ENCODE measurements at places on chromosomes 4 and X.

DNA sequence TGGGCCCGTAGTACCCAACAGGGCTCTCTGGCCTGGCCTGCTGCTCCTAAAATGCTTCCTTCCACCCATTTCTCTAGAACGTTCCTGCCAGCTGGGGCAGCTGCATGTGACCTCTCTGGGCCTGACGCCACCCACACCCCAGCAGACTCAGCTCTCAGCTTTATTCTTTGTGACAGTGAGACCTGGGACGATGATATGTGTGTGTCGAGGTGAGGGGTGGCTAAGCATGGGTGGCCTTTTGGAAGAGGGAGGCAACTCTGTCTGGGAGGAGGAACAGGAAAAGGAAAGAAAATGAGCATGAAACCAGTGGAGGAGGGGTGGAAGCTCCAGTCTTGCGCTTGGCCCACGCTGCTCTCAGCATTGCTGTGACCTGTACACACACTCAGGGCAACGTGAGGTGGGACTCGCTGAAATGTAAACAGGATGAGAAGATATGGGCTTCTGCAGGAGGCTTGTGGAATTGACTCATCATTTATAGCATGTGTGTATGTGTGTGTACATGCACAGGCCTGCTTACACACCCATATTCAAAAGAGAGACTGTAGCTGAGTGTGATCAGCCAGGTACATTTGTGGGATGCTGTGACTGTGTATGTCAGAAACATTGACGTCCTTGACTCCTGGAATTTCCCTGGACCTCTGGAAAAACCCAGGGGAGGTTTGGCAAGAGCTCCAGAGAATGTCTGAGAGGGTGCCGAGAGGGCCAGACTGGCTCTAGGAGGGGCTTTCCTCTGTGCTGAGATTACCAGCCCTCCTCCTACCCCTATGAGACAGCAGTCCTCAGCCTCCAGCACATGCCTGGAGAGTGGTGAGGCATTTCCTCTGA, 137.9 kb downstream of the PJA1 start:
- DNase-seq: peak; percentile 76

- DNase-seq: no peak
Observed at GRCh38 chrX:103954259-103954658, 8.2 kb upstream of the TMSB15B start.

DNA sequence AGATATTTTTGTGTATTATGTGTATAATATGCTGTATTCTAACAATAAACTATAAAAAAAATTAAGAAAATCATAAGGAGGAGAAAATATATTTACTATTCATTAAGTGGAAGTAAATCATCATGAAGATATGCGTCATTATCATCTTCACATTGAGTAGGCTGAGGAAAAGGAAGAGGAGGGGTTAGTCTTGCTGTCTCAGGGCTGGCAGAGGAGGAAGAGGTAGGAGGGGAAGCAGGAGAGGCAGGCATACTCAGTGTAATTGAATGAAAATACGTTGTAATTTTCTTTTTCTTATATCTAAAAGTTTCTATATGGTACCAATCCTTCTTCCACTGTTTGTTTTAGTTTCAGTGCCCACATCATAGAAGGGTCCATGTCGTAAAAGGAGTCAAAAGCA, 9.8 kb upstream of the TMEM185A start:
- no peak for DNase-seq

- no peak for DNase-seq
Observed at GRCh38 chr4:128582427-128582870, 227.1 kb upstream of the JADE1 start.

DNA sequence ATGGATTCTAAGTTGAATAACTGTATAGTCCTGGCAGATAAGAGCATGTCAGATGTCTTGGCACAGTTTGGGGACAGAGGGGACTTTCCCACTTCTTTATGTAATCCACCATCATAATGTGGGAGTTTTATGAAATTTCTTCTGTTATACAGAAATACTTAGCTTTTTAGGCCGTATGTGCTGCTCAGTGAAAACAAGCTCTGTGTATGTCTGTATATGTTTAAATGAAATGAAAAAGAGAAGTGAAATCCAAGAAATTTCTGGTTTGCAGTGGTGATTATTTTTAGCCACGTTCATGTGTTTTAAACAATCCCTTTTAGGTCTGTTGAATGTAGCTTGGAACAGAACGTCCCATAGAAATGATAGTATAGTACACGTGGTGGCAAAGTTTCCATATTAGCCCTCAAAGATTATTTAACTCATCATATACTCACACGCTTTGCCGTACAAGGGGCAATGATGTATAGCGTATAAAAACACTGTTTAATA, 41.0 kb downstream of the GAB1 start:
- no peak for DNase-seq

DNA sequence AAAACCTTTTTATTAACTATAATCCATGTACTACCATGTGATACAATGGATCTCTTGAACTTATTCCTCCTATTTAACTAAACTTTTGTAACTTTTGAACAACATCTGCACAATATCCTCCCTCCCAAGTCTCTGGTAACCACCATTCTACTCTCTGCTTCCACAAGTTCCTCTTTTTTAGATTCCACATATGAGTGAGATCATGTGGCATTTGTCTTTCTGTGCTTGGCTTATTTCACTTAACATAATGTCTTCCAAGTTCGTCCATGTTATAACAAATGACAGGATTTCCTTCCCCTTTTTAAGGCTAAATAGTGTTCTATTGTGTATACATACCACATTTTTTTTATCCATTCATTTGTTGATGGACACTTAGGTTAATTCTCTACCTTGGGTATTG, 28.1 kb downstream of the DCAF8L1 start:
- no peak for DNase-seq

- no peak for DNase-seq
Observed at GRCh38 chr4:100366213-100366612, 151.6 kb downstream of the EMCN start.

GRCh38 chrX:35166023-35166422, 223.4 kb downstream of the FAM47B start:
- no peak for DNase-seq

DNA sequence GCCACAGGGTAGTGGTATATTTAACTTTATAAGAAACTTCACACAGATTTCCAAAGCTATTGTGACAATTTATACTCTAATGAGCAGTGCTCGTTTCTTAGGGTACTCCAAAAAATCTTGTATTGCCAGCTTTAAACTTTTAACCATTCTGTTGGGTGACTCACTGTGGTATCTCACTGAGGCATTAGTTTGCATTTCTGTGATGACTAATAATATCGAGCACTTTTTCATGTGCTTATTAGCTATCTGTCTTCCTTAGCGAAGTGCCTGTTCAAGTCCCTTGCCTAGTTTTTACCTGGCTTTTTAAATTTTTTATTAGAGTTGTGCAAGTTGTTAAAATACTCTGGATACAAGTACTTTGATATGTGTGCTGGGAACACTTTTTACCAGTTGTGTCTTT, 5.5 kb downstream of the PNMA3 start:
- no peak for DNase-seq

DNA sequence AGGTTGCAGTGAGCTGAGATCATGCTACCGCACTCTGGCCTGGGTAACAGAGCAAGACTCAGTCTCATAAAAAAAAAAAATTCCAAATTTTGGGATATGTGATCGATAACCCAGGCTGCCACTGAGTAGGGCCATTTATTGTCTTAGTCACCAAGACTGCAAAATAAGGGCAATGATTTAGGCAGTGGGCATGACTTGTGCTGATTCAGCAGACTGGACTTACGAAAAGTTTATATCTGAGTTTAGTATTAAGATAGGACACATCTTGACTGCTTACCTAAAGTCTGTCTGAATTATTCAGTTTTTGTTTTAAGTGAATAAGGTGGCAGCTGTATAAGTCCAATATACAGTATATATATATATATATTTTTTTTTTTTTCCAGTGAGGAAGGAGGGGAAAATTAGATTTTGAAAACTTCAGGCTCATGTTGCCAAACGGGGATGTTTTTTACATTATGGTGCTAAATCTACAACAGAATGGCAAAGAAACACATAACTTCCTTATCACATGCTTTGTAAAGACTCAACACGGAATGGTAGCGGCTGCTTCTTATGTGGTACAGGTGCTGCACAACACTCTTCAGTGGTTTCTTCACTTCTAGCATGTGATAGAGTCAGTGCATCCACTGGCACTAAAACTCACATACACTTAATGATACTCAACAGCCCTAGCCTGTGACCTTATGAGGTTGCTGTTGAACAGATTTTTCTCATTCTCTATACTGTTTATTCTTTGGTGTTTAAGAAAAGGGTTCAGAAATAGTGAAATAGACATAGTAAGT, 6.5 kb downstream of the TEX13D start:
- DNase-seq: no peak

GRCh38 chrX:50469206-50469605, 1.4 kb downstream of the DGKK start:
- DNase-seq: no peak

DNA sequence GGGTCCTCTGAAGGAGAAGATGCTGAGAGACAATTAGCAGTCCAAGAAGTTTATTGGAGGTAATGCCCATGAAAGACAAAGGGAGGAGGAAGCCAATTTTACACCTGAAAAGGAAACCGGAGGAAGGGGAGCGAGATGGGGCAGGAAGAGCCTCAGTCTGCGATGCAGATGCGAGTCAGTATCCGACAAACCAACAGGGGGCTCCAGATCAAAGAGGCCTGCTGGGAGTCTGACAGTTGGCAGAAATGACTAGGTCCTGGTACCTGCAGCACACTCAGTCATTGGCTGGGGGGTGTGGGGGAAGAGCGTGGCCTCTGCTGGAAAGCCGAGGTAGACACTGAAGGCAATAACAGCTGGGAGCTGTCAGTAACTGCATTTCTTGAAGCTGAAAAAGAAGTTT, 231.1 kb upstream of the CENPE start:
- DNase-seq: no peak

DNA sequence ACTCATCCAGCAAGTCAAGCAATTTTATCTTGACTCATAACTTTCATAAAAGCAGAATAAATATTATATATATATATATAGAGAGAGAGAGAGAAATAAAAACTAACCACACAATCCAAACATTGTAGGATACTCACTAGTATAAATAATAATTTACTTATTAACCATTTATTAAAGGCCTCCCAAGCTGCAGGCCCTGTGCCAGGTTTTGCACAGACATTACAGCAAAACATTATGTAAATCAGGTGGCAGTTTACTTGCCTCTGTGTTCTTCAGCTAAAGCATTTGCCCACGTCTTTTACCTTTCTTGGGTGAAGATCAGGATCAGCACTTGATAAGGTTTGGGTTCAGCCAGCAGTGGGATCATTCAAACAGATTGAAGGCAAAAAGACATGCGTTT, 75.6 kb downstream of the CLDN22 start:
- no peak for DNase-seq

DNA sequence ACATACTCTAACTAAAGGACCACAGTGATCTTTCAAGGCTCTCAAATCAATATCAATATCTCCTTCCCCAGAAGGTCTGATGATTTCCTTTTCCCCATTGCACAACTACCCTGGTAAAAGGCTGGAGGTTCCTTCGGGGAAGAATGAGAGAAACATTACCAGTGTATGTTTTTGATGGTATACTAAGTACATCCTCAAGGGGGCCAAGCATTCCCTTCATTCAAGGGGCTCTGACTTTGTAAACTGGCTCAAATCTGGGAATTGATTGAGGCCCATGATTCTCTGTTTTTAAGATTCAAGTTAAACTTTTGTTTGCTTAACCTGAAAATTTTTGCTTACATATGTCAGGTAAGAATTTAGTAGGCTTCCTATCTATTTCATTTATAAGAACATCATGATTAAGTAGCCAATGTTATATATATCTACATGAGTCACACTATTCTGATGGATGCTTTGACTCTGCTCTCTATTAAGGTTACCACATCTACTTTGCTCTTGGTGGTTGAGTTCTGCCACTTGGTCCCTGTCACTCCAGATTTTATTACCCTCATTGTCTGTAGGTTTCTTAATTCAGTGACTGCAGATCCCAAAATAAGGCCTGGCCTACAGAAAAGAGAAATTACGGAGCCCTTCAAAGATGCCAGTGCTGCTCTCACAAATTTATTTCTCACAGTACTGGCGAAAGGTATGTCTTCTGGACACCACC, 16.4 kb upstream of the GUCY1B1 start:
- no peak for DNase-seq

DNA sequence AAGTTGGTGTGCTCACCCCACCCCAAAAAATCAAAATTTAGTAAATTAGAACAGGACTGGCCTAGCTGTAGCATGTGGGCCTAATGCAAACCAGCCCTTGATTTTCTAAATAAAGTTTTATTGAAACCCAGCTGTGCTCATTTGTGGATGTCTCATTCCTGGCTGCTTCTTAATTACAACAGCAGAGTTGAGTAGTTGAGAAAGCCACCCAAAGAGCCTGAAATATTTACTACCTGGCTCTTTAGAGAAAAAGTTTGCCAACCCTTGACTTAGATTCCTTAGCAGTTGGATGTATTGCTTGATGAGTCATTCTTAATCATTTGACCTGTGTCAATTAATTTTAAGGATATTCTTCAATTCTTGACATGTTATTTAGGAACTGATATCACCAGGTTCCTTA, 168.3 kb upstream of the PUDP start:
- DNase-seq: no peak

- DNase-seq: no peak
Observed at GRCh38 chr4:24856586-24856985, 56.3 kb downstream of the CCDC149 start.

DNA sequence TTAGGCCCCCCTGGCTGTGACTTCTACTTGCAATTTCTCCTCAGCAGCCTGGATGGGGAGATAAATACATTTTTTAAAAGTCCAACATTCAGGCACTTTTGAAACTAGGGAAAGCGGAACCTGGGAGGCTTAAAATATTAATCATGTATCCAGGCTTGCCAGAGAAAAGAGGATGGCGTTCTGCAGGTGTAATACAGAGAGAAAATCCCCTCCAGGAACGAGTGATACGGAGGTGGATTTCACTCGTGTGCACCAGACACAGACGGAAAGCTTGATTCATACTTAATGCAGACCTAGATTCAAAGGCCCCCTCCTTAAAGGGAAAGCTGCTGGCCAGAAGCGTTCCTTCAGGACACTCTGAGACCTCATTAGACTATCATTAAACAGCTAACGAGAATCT, 354.0 kb upstream of the BOD1L1 start:
- no peak for DNase-seq

- no peak for DNase-seq
Observed at GRCh38 chr4:108336076-108336475, 167.3 kb upstream of the LEF1 start.

DNA sequence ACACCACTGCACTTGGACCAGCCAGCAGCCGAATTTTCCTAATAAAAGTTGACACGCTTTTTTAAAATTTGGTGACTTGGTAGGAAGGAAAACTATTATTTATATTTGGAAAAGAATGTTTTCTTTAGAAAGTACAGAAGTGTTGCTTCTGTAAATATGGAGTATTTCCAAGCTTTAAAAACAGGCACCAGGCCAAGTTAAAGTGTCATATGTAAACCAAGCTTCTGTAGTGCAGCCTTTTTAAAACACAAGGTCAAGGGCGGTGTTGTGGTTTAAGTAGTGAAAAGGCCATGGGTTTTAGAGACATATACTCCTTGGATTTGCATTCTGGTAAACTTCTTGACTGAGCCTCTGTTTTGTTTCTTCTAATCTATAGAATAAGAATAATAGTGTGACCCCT, 62.7 kb downstream of the TRIM2 start:
- no peak for DNase-seq

DNA sequence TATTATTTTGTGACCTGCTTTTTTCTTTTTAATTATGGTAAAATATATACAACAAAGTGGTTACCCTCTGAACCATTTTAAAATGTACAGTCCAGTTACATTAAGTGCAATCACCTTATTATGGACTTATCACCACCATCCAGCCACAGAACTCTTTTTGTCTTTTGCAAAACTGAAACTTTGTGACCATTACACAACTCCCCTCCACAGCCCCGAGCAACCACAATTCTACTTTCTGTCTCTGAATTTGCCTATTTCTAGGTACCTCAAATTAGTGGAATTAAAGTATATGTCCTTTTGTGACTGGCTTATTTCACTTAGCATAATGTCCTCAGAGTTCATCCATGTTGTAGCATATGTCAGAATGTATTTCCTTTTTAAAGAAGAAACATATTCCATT, 39.3 kb upstream of the WWC2 start:
- DNase-seq: no peak

Data from RWPE2 (cell line).